Stimulated activated CD4-positive, alpha-beta T cell treated with anti-CD3 and anti-CD28 coated beads, TNF-alpha, amount 100 ng/mL, for 48 hours (primary cell): ENCODE measurements at places on chromosomes 16 and 17.

GRCh38 chr16:31274831-31275816 is 15.3 kb downstream of the ITGAM start:
- no peak for DNase-seq

DNA sequence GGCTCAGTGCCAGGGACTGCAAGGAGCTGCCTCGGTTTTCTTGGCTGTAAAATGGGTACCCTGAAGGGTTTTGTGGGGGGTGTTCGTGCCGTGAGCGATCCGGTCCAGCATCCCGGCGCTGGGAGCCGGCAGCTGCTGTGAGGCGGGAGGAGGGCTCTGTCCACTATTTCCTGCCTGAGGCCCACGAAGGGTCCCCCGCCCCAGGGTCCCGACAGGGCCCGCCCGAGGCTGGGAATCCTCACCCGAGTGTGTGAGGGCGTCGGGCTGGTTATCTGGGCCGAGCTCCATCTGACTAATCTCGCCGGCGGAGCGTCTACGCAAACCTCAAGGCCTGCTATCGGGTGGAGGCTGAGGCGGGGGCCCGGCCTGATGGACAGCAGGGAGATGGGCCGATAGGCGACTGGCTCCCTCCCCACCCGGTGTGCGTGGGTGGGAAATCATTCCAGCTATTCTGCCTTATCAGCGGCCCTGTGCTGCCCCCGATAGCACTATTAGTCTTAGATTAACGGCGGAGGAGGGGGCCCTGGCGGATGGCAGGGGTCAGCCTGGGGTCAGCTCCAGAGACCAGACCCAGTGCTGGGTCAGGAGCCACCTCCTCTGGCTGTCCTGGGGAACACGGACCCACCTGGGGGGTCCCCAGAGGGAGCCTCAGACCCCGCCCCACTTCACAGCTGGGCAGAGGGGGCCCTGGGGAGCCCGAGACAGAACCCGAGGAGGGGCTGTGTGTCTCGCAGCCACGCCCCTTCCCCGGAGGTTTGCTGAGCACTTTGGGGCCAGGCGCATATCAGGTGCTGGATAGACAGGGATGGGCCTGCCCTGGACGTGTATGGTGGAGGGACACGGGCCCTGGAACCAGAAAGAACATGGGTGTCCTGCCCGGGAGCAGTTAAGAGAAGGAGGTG is 44.7 kb downstream of the ZFPM1 start:
- no peak for DNase-seq

DNA sequence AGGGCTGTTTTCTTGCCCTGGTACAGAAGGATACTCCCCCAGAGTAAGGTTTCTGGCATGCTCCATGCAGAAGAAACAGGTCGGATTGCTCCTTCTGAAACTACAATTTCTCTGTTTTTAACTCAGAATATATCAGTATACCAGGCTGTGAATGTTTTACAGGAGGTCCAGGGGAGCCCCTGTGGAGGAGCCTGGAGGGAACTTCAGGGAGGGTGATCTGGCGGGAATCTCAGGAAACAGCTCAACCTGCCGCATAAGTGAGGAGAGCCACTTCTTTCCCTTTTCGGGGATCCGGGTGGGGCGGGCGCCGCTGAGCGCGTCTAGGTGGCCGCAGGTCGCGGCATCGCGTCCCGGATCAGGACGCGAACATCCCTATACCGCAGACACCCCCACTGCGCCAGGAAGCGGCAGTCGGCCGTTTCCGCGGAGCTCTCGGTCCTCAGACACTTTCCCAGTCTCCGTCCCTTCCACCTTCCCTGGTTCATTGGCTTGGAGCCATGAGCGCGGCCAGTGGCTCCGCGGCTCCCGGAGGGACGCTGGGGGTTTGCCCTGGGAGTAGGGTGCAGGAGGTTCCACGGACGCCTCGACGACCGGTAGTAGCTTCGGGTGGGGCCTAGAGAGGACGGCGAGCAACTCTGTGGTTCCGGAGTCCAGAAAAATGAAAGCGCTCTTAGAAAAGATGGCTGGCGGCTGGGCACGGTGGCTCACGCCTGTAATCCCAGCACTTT is 3.1 kb upstream of the ZNF764 start:
- no peak for DNase-seq

GRCh38 chr17:949623-950303 is 29.8 kb downstream of the NXN start:
- DNase-seq = no peak

DNA sequence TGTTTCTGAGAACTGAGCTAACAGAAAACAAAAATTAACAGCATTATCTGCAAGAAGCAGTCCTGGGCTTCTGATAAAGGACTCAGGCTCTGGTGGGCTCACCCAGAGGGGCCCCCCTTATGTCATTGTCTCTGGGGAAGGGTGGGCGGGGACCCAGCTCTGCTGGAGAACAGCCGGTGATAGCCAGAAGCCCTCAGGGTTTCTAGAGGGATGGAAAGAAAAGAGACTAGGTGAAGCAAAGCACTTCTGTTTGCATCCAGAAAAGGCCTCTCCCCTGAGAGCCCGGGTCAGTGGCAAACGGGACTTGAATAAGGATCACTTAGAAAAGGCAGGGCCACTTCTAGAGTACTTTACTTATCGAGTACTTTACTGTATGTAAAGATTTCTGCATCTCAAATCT is 7.0 kb upstream of the CDC42EP4 start:
- DNase-seq = no peak

DNA sequence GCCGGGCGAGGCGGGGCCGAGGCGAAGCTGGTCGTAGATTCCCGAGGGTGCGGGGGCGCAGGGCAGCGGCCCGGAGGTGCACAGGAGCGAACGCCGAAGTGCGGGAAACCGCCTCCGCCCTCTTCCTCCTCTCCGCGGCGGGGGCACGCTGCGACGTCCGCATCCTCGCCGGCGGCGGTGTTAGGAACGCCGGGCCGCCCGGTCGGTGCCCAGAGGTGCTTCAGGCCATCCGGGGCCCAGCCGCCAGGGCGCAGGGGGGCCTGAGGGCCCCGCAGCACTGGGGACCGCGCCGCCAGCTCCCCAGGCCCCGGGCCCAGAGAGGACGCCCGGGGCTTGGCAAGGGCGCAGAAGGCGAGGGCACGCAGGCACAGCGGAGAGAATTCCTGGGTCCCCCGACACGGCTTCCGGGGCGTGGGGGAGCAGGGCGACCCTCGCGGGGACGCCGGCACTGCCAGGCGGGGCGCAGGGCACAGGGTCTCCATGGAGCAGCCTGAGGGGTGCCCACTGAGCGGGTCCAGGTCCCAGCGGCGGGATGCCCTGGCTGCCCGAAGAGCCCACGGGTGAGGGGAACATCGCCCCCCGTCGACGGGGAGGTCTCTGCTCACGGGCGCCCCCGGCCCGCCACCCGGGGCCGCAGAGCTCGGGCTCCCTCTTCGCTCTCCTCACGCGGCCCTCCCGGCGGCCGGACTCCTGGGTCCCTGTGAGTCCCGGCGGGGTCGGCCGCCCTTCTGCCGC is 576 bp downstream of the EPOP start:
- DNase-seq = no peak

GRCh38 chr17:27593232-27593856 is 37.6 kb upstream of the LGALS9 start:
- DNase-seq = no peak

DNA sequence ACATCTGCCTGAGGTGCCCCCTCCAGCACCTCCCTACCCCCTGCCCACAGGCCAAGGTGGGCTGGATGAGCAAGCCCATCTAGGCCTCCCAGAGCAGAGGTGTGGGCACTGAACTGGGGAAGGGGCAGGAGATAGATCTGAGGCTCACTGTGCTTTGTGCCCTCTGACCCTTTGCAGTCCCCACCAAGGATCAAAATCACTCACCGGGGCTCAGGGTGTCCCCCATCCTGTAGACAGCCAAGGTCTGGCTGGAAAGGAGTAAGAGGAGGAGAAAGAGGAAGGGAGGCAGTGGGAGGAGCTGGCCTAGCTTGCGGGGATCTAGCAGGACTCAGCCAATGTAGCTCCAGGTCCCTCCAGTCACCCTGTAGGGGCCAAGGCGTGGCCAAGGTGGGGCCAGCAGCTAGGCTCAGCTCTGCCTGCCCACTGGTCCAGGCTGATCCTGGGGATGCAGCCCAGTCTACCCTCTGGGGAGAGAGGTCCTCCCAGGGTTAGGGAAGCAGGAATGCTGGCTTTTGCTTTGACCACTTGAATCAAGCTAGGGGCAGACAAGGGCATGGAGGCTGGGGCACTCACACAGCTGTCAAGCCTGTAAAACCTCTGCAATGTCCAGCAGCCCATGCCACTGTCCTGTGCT is 1.8 kb downstream of the SLC12A4 start:
- DNase-seq = no peak

GRCh38 chr17:59331929-59332748 is 684 bp downstream of the YPEL2 start:
- DNase-seq = no peak

DNA sequence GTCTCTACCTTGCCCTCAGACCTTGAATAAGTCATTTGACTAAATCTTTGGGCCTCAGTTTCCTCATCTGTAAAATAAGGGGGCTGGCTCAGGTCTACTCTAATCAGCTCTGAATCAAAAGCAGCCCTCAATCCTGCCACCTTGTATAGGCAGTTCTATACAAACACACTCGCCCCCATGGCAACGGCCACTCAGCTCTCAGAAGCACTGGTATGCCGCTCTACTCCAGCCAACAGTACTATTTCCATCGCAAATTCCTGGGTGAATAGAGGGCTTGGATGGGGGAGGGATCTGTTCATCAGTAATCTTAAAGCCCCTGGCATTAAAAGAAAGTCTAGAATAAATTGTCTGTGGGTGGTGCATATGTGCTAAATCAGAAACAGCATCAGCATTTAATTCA is 21.2 kb upstream of the TAOK1 start:
- DNase-seq = no peak

GRCh38 chr16:16022683-16023064 is 73.3 kb downstream of the ABCC1 start:
- DNase-seq = no peak

- DNase-seq = no peak
Measured at GRCh38 chr16:21950782-21951521, 2.2 kb upstream of the UQCRC2 start.

- DNase-seq = peak; percentile 28
Measured at GRCh38 chr17:34420254-34420766, 57.3 kb upstream of the CCL1 start.

DNA sequence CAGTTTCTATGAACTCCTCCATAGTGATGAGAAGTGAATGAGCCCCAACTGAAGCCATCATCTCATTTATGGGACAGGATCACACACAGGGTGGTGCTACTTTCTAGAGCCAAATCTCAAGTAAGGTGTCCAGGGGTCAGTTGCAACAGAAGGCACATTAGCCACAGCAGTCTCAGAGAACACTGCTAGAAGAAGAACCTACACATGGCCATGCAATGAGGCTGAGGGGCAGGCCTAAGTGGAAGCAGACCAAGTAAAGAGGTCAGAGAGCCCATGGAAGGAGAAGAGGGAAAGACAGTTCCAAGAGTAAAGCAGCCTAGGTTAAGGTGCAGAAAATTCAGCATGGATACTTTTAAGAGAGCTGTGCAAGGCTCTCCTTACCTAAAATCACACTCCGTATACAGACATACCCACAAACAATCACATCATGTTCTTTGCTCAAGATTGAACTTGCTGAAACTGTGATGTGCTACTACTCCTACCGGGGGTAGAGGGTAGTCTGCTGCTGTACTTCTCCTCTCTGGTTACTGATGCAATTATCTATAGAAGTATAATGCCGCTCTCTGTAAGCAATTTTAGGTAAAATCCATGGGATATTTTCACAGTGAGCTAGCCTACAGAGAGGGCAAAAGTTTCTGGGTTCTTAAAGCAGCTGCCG is 1.7 kb downstream of the ABCA8 start:
- DNase-seq = no peak

- DNase-seq = no peak
Measured at GRCh38 chr17:31211352-31212012, 85.6 kb downstream of the OMG start.

GRCh38 chr17:81741049-81741593 is 29.0 kb downstream of the SLC25A10 start:
- no peak for DNase-seq

DNA sequence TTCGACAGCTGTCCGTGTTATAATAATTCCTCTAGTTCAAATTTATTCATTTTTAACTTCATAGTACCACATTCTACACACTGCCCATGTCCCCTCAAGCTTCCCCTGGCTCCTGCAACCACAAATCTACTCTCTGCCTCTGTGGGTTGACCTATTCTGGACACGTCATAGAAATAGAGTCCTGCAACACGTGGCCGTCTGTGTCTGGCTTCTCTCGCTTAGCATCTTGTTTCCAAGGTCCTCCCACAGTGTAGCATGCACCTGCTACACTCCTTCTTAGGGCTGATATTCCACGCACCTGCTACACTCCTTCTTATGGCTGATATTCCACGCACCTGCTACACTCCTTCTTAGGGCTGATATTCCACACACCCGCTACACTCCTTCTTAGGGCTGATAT is 16.5 kb downstream of the SCGB1C2 start:
- DNase-seq = no peak

GRCh38 chr17:80220736-80221215 is 549 bp downstream of the SLC26A11 start:
- DNase-seq = no peak

- peak; percentile 37 for DNase-seq
Measured at GRCh38 chr16:70253291-70254106, 1.8 kb upstream of the EXOSC6 start.

DNA sequence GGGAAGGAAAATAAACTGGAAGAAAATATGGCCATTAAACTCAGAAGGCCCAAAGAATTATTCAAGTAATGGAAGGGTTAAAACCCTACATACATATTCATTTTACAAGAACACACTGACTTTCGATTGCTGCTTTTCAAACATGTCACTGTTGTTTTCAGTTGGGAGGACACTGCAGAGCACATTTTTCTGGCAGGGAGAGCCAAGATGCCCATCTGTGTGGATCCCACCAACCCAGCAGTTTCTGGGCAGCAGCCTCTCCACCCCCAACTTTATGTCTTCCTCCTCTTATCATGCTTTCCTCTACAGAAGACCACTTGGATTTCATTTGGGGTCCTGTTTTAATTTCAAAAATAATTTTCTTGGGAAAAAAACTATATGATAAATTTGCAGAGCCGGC is 7.1 kb upstream of the CORO6 start:
- DNase-seq = no peak

GRCh38 chr17:66359351-66359750 is 56.9 kb downstream of the PRKCA start:
- no peak for DNase-seq

- no peak for DNase-seq
Measured at GRCh38 chr17:70938336-70938735, 769.0 kb downstream of the KCNJ2 start.

GRCh38 chr17:50361561-50362480 is 11.2 kb downstream of the MRPL27 start:
- DNase-seq = no peak

DNA sequence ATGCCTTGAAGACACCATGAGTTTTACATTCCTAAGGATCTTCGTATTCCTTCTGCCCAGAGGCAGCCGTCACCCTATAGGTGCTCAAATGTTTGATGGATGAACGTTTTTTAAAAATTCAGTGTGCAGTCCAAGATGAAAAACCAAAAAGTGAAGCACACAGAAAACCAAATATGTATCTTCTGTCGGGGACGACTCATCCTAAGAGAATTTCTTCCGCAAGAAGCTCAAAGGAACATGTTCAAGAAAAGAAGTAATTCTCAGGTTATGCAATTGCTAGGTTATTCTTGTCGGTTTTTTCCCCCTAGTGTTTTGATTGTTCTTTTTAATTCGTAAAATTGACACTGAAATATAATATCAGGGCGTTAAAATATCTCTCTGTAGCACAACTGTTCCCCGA is 1.4 kb downstream of the CENPV start:
- no peak for DNase-seq
